ENCODE measurements at places on chromosomes 3 and 15.
A peak's percentile ranks its signal among the peaks of the same experiment; 100 is the strongest.

DNA sequence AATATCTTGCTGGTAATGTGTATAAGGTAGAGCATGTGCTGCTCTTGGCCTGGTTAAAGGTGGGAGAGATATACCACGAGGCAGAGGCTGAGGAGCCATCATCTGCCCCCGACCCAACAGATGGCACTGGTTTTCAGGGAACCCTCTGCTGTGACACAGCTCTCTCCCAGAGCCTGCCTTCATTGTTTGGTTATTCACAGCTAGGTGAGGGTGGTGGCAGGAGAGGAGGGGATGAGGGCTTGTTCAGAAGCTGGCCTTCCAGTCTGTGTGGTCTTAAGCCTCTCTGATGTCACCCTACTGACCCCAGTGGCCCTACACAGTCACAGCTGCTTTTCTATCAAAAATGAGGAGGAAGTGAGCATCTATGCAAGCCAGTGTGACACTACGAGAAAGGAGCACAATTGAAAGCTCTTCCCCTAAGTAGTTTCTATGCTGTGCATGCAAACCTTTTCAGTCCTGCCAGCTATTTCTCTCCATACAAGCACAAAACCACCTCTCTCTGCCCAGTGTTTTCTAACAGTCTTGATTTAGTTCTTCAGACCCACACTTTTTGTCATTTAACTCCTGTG, 258.4 kb upstream of the AGTR1 start:
- no peak for DNase-seq

- DNase-seq, result peak; percentile 79
Observed at GRCh38 chr3:98596541-98597500, 3.4 kb upstream of the CPOX start.

DNA sequence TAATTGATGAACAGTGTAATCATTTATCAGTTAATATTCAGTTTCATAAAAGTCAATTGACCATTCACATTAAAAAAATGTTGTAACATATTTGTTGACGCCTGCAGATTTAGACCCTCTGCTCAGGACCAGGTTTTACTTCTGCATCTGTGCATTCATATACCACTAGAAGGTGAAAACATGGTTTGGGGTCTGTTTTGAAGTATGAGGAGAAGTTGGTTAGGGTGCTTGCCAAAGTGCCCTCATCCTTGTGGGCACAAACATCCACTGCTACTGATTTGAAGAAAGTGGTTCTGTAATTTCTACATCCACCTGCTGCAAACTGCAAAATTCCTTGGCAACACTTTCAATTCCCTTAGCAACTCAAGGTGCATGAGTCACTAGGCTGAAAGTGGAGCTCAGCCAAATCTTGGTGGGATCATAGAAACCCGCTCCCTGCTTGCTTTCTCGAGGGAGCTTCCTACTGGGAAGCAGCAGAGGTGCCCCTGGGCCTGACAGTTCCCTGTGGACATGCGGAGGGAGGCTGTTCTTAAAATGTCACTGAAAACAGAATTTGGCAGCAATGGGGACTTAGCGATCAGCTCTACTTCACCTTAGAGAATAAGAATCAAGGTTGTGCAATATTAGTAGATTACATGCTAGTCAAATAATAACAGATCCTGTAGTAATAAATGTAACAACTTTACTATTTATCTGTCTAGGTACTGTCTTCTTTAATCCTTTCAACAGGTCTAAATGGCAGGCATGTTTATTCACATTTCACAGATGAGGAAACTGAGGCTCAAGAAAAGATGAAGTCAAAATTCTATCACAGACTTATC, 301.0 kb upstream of the TBL1XR1 start:
- no peak for DNase-seq

DNA sequence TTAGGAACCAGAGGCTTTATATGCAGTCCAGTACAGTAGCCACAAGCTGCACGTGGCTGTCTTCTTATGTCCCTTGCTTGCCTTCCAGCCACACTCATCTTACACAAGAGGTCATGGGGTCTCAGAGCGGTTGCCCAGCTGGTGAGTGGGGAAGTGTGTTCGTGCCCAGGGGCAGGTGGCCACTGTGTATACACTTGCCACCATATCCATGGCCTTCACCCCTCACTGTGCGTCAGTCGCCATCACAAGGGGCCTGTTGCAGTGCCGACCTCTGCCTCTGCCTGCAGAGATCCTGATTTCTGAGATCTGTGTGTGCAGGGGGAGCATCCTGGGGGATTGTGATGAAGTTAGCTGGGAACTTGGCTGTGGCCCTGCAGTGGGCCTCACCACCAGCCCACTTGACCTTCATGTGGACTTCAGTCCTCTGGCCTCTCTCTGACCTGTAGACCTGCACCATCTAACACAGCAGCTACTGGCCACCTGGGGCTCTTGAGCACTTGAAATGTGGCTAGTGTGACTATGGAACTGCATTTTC, 43.1 kb upstream of the SACM1L start:
- no peak for DNase-seq

DNA sequence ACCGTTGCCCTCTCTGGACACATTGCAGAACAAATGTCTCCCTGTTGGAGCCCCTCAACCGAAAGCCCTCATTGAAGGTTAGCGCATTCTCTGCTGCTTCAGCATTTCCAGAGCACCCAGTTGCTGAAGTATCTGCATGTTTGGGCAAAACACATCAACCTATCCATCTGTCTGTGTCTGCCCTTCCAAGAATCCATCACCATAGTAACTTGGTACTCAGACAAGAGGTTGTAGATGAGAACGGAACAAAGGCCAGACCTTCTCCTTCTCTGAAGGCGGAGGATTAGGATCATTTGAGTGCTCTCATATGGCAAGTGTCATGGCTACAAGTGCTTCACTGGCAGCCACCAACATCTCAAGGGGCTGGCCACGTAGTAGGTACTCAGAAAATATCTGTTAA, 23.1 kb upstream of the RHO start:
- DNase-seq, result no peak

DNA sequence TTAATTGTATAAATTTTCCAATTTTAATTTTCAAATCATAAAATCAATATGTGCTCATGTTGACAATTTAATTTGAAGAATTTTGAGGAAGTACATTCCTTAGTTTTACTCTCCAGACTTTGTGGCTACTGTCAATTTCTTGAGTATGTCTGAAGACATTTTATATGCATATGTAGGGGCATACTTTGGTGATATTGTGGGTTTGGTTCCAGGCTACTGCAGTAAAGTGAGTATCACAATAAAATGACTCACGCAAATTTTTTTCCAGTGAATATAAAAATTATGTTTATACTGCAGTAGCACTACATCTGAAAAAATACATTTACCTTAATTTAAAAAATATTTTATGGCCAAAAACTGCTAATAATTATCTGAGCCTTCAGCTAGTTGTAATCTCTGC, 123.2 kb upstream of the PLCL2 start:
- peak; percentile 20 for DNase-seq

- DNase-seq, result peak; percentile 43
Observed at GRCh38 chr3:104831071-104831470, 535.6 kb upstream of the ALCAM start.

DNA sequence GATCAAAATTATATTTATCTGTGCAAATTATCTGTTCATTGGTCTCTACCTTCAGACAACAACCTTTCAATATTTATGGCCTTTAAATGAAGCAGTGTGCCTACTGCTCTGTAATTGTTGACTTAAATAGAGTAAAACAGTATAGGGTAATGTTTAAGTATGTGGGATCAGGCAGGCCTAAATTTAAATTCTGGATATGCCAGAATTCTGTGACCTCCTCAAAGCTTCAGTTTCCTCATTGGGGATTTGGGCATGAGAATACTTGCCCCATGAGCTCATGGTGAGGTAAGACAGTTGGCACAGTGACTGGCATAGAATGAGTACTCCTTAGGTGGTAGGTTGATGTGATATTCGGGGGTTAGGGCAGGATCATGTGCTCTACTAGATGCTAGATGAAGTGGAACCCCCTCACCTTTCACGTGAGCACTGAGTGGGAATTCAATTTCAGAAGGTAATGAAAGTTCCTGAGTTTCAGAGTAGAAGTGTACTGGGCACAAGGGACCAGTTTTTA, 14.9 kb downstream of the ARL8B start:
- no peak for DNase-seq

- DNase-seq, result no peak
Observed at GRCh38 chr15:76140074-76140464, 80.3 kb downstream of the TMEM266 start.

DNA sequence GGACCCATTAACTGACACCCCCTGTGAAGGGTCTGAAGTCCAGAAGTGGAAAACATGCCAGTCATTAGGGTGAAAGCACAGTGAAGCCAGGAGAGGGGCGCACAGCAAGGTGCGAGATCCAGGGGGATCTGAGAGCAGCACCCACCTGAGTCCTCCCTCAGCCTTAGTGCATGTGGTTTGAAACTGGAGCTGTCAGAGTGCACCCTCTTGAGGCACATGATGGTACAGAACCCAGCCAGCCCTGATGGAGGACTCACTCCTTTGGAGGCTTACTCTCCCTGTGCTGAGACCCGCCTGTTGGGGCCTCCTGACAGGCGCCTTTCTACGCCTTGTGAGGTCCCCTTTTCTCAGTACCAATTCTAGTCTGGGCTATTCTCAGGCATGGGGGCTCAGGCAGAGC, 77.8 kb downstream of the IL20RB start:
- peak; percentile 19 for DNase-seq

DNA sequence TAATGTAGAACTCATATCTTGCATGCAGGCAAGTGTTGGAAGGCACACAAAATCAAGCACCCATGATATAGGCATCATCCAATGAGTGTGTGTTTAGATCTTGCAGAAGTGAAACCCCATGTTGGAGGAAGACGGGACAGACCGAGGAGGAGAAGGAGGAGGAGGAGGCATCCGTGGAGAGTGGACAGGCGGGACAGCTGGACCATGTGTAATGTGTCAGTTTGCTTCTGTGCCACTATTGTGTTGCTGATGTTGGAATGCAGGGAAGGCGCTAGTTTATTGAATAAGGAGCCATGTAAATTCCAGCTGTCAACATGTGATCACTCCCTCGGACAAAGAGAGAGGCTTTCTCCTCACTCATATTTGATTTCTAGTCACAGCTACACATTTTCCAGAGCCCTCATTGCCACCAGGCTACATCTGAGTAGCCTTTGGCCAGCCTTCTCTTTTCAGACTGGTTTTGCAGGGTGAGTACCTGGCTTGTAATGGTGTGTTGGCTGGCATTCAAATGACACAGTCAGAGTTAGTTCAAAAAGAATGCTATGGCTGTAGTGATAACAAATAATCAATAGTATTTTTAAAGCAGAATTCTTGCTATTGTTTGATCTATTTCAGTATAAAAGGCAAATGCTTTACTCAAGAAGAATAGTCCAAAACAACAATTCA, 1037.6 kb upstream of the NR2F2 start:
- no peak for DNase-seq

DNA sequence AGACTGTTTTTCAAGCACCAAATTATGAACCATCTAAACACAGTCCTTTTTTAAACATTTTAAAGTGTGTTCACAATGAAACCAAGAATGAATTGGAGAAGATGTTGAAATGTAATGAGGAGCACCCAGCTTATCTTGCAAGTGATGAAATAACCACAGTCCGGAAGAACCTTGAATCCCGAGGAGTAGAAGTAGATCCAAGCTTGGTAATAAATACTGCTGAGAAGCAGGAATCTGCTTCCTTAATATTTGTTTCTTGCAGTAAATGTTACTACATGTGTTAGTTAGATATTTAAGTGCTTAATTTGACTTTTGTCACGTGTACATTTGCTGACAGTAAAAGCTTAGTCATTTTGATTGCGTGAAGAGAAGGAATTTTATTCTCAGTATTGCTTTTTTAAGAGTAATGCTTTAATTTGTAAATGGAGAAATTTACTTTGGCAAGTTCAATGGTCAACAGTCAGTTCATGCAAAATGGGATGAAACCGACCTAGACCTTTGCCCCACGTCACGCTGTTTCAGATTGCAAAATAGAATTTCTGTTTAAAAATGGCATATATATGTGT, 69.8 kb downstream of the OPA1 start:
- no peak for DNase-seq

DNA sequence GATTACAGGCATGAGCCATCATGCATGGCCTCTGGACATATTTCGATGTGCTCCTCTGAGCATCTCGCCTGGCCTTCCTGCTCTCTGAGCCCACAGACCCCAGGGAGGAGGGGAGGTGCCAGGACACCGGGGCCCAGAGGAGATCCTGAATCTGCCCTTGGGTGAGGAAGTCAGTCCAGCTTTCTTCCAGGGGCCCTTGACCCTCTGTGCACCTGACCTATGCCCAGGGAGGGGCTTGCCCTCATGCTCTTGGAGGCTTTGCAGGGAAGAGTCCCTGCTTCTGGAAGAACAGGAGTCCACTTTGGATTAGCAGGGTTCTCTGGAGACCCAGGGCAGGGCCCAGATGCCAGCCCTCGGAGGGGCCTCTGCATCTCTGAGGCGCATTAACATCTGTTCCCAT, 1.4 kb downstream of the ACSBG1 start:
- DNase-seq, result no peak

GRCh38 chr15:78004222-78004727, 73.2 kb downstream of the TBC1D2B start:
- no peak for DNase-seq

DNA sequence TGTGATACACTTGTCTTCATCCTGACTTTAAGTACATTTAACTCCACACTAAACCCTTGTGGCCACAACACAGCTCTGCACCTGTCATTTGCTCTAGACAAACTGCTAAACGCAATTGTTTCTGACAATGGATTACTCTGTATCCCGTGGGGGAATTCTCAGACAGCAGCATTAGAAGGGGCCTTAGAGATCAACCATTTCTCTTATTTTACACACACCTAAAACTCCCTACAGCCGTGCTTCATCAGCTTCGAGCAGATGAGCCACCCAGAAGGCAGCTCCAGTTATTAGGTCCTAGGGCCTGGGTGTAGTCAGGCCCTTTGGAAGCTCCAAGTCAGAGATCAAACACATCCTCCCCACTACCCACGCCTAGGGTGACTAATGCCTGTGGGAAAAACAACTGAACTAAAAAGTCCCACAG, 1.3 kb upstream of the IL12A start:
- DNase-seq, result peak; percentile 16

DNA sequence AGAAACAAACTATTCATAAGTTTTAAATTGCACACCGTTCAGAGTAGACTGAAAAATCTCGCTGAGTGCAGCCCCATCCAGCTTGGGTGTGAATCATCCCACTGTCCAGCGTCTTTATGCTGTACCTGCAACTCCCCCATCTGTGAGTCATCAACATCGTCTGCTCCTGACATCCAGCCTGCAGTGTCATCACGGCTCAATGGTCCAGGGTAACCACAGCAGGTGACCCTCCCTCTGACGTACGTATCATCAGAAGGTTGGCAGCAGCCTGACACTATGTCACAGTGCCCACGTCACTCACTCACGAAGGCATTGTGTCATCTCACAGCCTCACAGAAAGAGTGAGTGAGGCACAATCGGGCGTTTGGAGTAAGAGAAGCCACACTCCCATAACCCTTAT, 65.2 kb downstream of the TPRA1 start:
- DNase-seq, result no peak
